ENCODE measurements at places on chromosomes 13 and 19.
A peak's percentile ranks its signal among the peaks of the same experiment; 100 is the strongest.

GRCh38 chr19:54390942-54391577 lies 24.2 kb upstream of the TTYH1 start:
- DNase-seq, result peak; percentile 51

DNA sequence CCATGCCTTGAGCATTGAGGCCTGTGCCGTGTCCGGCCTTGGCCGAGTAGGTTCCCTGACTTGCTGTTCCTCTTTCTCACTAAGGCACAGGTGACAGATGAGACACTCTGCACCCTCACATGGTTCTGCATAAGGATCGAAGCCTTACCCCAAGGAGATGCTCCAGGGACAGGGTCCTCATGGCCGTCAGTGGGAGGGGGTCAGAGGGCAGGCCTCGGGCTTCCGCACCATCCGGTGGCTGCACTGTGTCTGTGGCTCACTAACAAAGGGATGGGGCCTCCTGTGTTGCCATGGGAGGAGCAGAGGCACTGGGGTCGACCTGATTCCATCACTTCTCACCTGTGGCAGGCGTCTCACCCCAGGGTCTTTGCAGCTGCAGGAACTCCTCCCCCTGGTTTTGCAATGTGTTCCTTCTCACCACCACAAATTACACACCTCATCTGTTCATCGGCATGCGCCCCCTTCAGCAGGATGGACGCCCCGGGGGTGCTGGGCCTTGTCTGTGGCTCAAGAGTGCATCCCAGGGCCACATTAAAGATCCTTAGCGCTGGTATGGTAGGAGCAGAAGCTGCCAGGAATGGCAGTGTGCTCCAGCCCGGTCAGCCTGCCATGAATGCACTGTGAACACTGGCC lies 113.3 kb upstream of the SOX1 start:
- no peak for DNase-seq

- no peak for DNase-seq
Observed at GRCh38 chr13:112067871-112068539, 1.1 kb downstream of the SOX1 start.

DNA sequence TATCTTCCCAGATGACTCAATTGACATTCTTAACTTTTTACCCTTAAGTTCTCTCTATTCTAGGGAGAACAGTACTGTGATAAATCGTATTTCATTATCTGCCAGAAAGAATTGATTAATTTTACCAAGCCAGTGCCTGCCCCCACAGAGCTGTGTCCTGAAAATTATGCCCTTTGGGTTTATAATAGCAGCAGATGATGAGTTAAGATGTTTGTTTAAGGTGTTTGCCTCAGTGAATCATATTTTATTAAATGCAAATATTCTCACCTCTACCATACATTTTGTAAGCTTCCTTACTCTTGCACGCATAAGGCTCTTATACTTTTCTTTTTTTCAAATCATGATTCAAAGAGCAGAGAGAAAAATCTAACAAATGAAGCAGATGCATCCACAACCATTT lies 318.6 kb downstream of the DCT start:
- DNase-seq, result no peak

DNA sequence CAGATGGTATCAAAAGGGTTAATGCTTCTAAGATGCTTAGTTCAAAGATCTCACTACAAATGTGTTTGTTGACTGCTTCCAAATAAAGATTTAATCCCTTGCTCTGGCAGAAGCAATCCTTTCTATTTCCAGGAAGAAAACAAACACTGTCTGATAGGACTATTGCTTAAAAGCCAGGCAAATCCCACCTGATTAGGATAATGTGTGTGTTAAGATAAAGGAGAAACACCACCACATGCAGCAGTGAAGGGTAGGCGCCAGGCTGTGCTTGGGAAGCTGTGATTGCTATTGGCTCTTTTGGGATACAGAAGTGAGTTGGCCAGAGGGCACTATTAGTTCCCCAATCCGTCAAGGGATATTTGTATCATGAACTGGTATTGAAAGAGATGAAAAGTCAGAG lies 62.8 kb upstream of the LRCH1 start:
- DNase-seq, result peak; percentile 21

DNA sequence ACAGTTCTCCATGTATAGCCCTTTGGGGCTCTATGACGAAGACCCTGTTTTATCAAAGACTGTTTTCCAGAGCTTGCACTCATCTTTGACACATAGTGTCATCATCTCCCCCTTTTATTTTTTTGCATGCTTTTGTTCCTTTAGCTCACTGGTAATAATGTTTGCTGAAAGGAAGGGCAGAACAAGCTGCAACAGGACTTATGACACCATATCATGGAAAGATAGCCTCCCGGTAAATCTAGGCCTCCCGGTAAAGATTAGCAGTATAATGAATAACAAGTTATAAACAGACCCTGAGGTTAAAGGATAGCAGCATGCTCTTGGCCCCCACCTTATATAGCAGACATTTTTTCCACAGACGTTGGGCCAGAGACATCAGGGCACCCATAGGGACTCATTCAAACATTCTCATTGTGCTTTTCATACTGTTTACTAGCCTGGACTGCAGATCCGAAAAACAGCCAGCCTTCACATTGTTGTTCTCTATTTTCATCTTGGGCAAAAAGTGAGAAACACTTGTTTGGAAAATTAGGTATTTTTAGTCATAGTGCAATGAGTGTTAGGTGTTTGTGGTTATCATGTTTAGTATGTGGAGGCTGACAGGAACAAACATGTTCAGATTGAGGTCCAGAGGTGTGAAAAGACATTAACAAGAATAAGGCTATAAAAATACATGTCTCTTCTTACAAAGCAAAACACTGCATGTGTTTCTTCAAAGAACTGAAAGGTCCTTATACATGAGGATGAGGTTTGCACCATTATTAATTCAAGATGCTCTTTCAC lies 136.9 kb upstream of the SPRY2 start:
- DNase-seq, result no peak

GRCh38 chr19:6056801-6057650 lies 53.3 kb downstream of the RFX2 start:
- peak; percentile 33 for DNase-seq

DNA sequence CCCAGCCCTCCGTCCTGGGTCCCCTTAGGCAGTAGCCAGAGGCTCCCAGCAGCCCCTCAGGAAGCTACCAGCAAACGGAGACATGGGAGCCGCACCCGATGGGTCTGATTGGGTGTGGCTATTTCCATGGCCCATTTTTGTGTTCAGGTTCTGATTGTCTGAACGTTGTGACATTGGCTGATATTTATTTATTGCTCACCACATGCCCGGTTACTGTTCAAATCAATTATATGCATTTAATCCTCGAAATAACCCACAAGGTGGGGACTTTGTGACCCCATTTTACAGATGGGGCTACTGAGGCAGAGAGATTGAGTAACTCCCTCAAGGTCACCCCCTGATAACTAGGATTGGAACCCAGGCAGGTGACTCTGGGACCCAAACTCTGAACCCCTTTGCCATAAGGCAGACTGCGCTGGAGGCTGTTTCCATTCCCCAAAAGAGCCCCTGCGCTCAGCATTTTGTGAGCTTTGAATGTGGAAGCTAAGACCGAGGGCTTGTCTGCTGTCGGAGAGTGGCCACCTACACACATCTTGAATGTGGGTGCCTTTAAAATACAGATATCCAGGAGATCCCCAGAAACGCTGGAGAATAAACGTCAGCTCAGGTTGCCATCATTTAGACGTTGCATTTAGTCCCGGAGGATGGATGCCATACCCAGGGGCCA lies 13.6 kb upstream of the MCF2L start:
- DNase-seq, result no peak

DNA sequence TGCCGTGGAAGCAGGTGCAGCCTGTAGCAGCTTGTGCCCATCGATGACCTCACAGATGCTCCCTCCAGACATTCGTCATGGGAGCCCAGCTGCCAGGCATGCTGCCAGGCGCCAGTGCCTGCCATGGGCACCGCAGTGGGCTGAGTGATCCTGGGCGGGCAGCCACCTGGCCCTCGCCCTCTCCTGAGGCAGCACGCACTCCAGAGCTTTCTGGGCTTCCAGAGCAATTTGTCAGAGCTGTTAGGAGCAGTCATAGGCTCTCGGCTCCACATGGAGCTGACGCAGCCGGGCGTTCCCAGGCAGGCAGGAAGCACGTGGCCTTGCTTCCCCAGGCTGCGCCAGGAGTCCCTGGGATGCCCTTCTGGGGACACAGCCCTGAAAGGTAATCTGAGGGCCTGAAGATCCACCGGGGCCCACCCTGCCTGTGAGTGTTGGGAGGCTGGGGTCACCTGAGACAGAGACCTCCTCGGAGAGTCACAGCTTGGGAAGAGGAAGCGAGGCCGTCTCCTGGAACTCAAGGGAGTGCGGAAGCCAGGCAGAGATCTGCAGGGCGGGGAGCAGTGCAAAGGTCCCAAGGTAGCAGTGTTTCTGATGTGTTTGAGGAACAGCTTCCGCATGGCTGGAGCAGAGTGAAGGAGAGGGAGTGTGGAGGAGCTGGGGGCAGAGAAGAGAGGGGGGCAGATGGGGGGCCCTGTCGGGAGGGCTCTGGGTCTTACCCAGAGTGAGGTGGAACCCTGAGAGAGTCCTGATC lies 50.6 kb downstream of the DPF1 start:
- no peak for DNase-seq

DNA sequence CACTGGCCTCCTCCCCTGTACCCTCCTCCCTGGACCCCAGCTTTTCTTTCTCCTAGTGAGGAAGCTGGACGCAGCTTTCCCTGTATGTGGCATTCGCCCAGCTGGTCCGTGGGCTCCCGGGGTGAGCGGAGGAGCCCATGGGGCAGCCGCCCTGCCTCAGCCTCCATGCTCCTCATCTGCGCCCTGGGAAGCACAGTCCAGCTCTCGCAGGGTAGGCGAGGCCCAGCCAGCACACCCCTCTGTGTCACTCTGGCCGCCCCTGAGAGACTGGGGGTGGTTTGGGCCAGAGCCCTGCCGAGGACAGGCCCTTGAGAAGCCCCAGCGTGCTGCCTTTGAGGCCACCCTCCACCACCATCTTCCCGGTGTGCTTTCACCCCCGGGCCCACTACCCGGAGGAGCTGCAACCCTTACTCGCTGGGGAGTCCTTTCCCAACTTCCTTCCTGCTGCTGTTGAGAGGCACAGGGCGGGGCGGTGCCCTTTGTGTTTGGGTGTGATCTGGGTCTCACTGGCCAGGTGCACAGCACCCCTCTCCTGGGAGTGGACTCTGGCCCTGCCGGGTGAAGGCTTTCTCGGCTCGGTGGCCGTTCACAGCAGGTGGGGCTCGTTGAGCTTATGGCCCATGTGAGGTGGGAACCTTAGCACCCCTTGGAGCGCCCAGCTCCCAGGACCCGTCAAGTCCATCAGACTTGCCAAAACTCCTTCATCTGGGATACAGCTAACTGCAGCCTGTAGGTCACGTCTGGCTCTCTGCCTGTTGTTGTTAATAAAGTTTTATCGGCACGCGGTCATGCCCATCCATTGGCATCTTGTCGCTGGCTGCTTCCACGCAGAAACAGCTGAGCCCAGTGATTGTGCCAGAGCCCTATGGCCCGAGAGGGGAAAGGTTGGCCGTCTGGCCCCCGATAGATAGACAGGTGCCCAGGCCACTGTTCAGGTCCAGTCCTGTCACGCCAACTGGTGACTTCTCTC lies 3.2 kb downstream of the NCLN start:
- DNase-seq, result no peak

DNA sequence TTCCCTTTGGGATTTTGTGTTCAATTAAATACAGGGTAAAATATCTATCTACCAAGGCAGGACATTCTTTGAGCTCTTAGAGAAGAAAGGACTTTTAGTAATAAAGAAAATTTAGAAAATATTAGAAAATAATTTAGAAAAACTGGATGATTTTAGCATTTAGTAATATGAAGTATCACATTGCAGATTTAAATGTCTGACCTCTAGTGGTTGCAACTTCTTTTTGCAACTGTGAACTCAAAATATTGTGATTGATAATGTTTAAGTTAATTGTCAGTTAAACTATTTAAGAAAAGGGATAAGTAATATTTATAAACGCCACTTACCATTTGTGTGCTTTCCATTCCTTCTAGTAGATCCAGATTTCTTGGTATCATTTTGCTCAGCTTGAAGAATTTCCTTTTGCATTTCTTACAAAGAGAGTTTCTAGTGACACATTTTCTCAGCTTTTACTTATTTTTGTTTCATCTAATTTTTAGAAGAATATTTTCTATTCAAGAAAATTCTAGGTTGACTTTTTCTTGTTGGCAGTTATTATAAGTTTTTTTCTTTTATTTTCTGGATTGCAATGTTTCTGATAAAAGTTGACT lies 10.3 kb upstream of the POSTN start:
- DNase-seq, result no peak

DNA sequence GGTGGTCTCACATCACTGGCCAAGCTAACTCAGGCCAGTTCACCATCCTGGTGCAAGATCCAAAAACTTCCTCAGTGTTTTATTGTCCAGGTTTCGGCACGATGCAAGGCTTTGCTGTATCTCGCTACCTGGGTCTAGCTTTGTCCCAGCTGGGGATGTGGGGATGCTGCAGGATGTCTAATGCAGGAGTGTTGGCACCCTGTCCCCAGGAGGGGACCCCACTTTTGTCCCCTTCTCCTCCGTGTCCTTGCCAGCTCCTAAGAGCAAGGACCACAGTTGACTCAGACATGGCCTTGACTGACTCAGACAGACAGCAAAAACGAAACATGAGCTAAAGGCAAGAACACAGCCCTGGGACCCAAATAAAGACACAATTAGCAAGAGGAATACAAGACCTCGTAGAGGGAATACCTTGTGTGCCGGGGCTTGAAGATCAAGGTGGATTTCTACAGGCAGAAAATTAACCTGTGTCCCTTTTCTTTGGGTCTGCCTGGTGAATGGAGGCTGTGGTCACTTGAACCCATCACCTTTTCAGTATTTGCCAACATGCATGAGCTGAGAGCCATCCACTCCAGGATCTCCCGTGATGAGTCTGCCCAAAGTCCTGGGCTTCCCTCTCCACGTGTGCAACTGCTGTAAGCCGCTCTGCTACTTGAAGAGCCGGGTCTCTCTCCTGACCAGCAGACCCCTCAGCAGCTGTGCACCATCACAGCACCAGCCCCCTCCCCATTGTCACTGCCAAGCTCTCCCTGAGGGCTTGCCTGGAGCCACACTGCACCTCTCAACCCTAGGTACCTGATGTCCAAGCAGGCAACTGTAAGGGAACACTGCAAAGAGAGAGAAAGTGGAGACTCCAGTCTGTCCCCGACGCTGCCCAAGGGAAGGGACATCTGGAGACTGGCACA lies 149.5 kb upstream of the ZNF507 start:
- DNase-seq, result no peak

DNA sequence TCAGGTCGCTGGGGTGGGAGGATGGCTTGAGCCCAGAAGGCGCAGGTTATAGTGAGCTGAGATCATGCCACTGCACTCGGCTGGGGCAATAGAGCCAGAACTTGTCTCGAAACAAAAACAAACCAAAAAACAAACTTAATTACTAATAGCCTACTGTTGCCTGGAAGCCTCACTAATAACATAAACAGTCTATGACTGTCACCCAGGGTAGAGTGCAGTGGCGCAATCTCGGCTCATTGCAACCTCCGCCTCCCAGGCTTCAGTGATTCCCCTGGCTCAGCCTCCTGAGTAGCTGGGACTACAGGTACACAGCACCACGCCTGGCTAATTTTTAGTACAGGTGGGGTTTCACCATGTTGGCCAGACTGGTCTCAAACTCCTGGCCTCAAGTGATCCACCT lies 18.0 kb downstream of the CATSPERD start:
- no peak for DNase-seq

GRCh38 chr19:57047743-57048142 lies 72.0 kb upstream of the USP29 start:
- no peak for DNase-seq
